ENCODE measurements at places on chromosomes 5 and 9.

GRCh38 chr5:108579236-108579635 is 168.5 kb upstream of the FER start:
- no peak for DNase-seq

DNA sequence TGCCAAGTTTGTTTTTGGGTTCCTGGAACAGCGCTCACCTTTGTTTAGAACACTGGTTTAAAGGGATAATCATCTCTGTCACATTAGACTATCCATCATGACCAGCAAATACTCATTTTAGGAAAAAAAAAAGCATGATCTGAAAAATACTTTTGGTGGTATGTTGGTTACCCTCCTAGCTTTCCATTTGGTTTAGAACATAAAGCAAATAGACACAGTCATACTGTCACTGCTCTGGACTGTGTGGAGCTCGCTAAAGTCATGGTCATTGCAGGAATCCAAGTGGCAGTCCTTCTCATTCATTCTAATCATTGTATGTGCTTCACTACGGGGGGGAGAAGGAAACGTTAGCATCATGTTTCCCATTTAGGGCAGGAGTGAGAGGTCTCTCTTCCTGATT is 83.5 kb downstream of the PIK3R1 start:
- DNase-seq = no peak

GRCh38 chr5:95859661-95860060 is 37.1 kb upstream of the GLRX start:
- DNase-seq = no peak

GRCh38 chr5:13708906-13709305 is 235.6 kb downstream of the DNAH5 start:
- DNase-seq = no peak

DNA sequence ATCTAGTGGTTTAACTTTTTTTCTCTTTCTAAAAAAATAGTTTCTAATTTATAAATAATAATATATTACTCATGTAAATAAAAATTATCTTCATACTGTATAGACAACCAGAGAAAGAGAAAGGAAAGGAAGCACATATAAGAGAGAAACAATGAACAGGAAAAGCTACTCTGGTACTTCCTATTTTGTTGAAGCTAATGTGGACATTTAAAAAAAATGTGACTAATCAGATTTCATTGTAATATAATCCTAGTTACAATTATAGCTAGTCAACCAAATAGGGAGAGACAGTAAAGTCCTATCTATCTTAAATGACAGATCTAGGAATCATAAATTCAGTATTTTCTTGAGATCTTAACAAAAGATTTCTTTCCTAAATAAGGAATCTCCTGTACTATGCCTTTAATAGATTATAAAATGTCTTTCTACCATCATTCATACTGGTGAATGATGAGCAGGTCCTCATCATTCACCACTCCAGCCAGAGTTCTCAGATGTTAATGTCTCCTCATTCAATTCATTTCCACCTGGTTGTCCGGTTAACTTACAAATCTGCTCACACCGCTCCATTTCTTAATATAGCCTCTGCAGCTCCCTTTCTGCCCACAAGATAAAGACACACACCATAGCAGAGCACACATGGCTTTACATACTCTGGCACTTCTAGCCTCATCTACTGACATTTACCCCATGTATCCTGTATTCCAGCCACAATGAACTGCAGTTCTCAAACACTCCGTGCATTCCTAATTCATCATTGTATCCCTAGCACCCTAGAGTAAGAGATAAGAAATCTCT is 30.9 kb downstream of the ZFR start:
- no peak for DNase-seq

DNA sequence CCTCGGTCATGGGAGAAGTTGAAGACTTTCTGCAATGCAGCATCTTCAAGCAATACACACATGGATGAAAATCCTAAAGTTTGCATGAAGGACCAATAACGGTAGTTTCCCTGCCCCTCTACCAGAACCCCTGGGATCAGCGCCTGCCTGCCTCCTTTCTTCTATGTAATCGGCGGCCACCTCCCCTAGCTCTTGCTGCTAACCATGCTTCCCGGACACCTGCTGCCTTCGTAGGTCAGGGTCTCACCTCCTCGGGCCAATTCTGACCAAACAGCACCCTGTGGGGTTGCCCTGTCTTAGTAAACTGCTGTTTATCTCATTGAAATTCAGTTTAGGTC is 388 bp upstream of the MED10 start:
- no peak for DNase-seq

GRCh38 chr5:87791869-87792268 is 379.1 kb upstream of the CCNH start:
- DNase-seq = no peak

DNA sequence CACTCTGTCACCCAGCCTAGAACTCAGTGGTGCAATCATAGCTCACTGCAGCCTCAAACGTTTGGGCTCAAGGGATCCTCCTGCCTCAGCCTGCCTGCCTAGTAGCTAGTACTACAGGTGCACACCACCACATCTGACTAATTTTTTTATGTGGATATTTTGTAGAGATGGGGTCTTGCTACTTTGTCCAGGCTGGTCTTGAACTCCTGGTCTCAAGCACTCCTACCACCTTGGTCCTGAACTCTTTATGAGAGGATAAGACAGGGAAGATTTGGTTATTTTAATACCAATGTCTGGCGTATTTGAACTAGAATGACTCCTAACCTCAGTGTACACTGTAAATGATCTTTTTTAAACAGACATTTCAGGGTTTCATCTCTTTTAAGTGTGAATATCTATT is 9.0 kb downstream of the GPR107 start:
- DNase-seq = no peak

DNA sequence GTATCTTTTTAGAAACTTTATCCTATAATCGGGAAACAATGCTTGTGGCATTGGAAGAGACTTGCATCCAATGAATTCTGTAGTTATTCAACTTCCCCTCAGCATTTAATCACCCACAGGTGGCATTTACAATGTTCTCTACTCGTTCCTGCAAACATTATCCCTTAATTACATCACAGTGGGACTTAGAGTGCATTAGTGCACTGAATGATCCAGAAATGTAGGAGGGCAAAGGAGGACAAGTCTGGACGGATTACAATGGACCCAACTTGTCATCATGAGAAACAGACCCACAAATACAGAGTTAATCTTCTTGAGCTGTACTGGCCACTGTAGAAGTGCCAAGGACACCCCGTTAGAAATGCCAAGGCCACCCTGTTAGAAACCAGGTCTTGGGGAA is 129.1 kb downstream of the DOCK8 start:
- no peak for DNase-seq

DNA sequence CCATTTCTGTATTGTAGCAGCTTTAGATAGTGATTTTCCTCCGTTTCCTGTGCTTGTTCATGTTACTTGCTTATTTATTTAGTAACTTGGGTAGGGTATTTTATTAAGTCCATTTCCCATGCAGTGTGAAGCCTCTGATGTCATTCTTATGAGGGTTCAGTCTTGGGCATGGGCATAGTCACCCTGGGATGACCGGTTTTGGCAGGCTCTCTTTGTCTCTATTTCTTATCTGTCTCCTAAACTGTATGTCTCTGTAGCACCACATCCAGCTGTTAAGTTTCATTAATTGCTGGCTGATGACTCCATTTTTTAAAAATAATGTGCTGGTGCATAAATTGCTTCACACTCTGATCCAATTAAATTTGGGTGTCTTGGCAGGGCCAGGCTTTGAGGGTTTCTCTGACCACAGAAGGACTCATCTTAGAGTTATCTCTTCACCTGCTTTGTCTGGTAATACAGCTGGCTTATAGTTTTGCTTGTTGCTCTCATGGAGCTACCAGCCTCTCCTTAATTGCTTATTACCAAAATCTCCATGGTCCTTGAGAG is 173.3 kb upstream of the VLDLR start:
- no peak for DNase-seq

- no peak for DNase-seq
These were observed 4.6 kb upstream of the ISL1 start for GRCh38 chr5:51378448-51379330.

- DNase-seq = no peak
These were observed 43.4 kb upstream of the FUBP3 start for GRCh38 chr9:130535818-130536521.

- DNase-seq = no peak
These were observed 60.0 kb downstream of the PRRC1 start for GRCh38 chr5:127577458-127577857.

DNA sequence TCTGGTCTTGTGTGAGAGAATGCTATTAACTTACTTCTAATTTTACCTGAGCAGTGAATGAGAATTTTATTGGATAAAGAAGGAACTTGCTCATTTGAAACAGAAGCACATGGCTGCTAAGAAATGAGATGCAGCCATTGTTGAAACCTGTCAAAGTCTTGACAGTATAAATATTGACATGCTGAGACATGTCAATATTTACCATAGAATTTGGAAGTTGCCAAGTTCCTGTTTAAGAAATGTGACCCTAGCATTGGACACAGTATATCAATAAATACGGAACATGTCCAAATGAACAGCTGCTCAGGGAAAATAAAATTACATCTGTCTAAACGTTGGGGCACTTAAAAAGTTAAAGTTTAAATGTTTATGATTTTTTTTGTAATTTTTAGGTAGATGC is 7.8 kb downstream of the XRCC4 start:
- DNase-seq = no peak

GRCh38 chr9:127793093-127793708 is 7.4 kb downstream of the CDK9 start:
- no peak for DNase-seq

DNA sequence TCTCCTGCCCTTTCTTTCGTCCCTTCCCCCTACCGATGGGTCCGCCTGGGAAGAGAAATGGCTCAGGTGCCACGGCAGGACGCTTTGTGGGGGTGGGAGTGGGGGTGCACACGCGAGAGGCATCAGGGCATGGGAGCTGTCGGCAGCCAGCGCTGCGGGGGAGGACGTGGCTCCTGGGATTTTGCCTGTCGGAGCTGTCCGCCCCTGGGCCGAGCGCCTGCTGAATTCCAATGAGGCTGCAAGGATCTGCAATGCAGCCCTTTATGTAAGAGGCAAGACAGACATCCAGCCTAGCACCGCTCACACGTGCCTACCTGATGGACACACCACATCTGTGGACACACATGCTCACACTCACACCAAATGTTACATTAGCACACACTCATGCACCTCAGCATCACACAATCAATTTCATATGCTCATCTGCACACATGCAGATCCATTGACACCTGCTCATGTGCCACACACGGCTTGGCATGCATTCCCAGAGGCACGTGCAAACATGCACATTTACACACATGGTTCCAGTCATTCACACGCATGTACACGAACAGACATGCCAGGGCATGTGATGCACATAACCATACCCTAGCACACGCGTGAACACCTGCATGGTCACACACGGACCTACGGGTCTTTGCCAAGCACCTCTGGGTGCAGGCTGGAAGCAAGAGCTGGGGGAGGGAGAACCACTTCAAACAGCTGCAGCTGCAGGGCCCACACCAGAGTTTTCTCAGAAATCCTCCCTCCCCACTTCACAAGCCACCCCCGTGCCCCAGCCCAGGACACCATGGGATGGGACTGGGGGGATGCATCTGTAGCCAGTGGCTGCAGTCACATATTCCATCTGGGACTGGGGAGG is 1.4 kb downstream of the GRIN1 start:
- no peak for DNase-seq

- no peak for DNase-seq
These were observed 133.8 kb upstream of the SLC24A2 start for GRCh38 chr9:19922476-19923118.

- DNase-seq = no peak
These were observed 621 bp downstream of the NR6A1 start for GRCh38 chr9:124770359-124771020.

DNA sequence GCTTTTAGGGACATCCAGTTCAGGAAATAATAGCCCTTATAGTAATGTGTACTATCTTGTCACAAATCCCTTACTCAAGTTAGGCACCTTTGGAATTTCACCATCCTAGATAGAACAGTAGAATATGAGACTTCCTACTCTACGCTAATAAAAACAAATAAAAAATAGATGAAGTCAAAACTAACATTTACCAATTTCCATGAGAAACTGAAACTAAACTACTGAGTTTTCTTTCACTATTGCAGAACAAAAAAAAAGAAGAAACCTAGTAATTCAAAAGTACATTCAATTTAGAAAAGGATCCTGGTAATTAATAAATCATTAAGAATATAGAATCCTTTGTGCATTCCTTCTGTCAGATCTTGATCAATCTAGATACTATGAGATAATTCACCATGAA is 14.0 kb downstream of the STARD4 start:
- DNase-seq = no peak

DNA sequence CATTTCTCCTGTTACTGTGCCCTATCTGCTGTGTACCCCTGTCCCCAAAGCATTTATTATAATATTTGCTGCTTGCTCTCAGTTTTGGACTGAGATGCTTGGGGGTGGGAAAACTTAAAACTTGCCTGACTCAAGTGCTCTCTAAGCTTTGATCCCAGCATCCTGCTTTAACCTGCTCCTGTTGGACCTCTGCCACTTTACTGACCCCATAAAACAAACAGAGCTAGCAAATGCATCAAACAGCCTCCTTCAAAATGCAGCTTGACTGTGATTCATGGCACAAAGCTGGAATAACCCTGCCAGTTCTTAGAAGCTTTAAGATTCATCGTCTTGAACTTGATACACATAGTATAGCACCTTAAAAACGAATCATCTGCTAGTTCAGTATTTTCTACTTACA is 212.5 kb downstream of the DEPDC1B start:
- no peak for DNase-seq

GRCh38 chr9:123453076-123453667 is 97.2 kb downstream of the CRB2 start:
- DNase-seq = no peak

GRCh38 chr9:121823451-121824169 is 172.2 kb downstream of the DAB2IP start:
- DNase-seq = no peak

GRCh38 chr9:135040892-135041291 is 46.6 kb upstream of the OLFM1 start:
- DNase-seq = no peak

GRCh38 chr5:179273073-179273435 is 72.2 kb downstream of the ADAMTS2 start:
- no peak for DNase-seq

GRCh38 chr9:88750832-88751360 is 215.9 kb downstream of the NXNL2 start:
- no peak for DNase-seq

DNA sequence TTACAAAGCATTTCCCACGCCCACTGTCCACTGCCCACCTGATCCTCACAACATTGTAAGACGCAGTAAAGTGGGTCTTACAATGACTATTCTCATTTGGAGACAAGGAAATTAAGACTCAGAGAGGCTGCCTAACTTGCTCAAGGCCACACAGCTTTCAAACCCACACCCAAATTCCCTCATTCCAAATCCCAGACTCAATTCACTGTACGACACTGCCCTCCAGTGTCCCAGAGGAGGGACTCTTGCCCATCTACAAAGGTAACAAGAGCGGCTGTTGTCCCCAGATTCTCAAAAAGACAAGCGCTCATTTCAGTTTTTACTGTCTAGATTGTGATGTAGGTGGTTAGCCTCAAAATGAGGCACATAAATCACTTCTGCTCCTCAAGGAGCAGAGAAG is 184.6 kb downstream of the ACTL7B start:
- DNase-seq = no peak

- DNase-seq = no peak
These were observed 39.3 kb downstream of the CLINT1 start for GRCh38 chr5:157819502-157820115.

Data from stimulated activated CD8-positive, alpha-beta memory T cell treated with anti-CD3 and anti-CD28 coated beads, Interleukin-2, amount 100 ng/mL, for 1 hour (primary cell).